ENCODE measurements at places on chromosomes 3 and 15.

DNA sequence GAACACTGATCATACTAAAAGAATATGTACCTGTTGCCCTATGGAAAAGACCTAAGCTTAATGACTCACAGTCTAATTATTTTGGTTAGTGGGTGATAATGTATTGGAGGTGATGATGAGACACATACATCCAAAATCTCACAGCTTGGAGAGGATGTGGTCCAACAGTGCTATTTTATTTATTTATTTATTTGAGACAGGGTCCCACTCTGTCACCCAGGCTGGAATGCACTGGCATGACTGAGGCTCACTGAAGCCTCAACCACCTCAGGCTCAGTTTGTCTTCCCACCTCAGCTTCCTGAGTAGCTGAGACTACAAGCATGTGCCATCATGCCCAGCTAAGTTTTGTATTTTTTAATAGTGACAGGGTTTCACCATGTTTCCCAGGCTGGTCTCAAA, 35.0 kb downstream of the LPP start:
- DNase-seq, result no peak

- no peak for DNase-seq
These were observed 32.4 kb downstream of the GJD2 start for GRCh38 chr15:34722439-34722836.

DNA sequence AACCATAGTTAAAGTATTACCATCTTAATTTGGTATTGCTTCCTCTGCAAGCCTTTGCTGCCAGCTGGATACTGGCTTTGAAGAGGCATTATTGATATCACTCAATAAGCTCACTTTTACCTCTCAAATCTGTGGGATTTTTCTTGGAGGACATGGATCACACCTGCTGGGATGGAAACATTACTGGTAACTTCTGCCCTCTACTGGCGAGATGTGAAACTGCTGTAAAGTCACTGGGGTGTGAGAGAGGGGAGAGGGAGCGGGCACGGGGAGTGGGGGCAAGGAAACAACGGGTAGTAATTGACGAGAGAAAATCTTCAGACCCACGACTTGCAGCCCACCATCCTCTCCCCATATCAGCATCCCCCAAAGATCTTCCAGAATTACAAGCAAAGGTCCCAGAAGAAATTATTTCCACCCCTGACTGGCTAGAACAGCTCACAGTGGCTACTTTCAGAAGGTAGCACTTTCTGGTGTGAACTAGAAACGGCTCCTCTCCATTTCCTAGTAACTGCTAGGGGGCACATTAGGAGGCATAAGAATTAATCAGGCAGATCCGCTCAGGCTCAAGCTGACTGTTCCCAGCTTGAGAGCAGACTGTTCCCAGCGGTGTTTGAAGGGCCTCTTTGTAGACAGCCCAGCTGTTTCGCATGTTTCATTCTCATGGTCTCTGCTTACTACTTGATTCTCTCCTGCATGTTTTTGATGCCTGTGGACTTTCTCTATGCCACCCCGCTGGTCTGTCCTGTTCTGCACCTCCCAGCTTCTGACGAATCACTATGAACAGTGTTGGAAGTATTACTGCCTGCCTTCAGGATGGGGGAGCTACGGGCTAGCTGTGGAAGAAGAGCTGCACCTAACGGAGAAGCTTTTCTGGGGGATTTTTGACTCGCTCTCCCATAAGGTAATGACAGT, 230.4 kb upstream of the CHRM5 start:
- DNase-seq, result peak; percentile 57

DNA sequence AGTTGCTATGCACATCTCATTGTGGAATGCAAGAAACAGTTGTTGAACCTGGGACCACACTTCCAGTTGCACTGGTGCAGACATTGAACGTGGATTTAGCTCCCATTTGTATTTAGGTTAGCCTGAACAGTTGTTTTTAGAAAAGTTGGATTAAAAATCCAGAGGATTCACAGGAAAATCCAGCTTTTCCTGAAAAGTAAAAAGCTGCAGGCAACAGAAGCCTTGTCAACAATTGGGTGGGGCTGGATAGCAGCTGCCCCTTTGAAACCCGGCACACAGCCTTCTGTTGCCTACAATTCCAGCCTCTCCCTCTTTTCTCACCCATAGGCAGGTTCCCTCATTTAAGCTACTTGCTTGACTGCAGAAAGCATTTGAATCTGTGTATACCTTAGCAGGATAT, 165.3 kb upstream of the TBL1XR1 start:
- no peak for DNase-seq

- DNase-seq, result no peak
These were observed 106.0 kb downstream of the KLHL25 start for GRCh38 chr15:85688711-85689110.

GRCh38 chr3:73045391-73045790, 16.1 kb upstream of the EBLN2 start:
- DNase-seq, result no peak

GRCh38 chr3:108221393-108221792, 831 bp downstream of the IFT57 start:
- no peak for DNase-seq

DNA sequence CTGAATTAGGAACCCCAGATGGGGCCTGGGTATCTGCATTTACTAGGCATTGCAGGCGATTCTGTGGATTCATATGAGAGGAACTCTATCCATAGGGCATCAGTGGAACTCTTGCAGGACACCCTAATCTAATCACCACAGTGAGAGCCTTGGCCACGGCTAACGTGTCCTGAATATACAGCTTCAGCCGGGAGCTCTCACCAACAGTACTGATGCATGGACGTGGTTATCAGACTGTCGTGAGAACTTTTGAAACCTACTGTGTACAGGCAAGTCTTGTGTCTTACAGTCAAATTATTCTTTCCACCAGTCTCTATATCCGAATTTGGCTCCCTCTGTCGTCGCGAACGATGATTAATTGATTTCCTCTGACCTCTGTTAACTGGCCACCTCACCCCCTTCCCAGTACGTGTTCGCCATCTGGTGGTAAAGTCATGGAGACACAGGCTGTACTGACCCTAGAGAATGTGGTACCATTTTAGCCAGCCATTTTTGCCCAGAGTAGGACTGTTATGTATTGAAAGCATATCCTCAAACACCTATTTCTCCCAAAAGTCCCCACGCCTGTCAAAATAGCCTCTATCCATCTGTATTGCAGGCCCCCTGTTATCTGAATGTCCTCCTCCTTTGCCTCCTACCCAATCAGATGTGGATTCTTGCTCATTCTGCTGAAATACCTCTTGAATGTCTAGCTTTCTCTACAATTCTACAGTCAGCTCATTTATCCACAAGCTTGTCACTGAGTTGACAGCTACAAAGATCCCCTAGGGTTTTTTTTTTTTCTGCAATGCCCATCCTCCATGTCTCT, 39.7 kb downstream of the GLDN start:
- DNase-seq, result peak; percentile 44

DNA sequence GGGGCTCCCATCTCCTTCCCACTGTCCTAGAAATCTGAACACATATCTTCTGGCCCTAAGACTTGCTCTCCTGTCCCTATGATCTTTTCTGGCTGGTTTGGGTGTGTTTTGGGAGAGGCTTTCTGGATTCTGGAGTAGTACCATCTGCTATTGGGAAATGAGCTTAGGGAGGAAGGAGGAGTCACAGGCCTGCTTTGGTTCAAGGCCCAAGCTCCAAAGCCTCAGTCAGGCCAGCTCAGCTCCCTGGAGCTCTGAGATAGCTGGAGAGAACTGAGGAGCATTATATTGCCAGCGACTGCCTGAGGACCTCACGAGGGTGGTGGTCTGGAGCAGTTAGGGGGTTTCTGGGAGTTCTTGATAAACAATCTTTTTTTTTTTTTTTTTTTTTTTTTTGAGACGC, 18.7 kb downstream of the RASGRF1 start:
- no peak for DNase-seq

- no peak for DNase-seq
These were observed 628.3 kb downstream of the ROBO1 start for GRCh38 chr3:79139395-79140068.

- no peak for DNase-seq
These were observed 11.0 kb upstream of the GABPB1 start for GRCh38 chr15:50365971-50366370.

DNA sequence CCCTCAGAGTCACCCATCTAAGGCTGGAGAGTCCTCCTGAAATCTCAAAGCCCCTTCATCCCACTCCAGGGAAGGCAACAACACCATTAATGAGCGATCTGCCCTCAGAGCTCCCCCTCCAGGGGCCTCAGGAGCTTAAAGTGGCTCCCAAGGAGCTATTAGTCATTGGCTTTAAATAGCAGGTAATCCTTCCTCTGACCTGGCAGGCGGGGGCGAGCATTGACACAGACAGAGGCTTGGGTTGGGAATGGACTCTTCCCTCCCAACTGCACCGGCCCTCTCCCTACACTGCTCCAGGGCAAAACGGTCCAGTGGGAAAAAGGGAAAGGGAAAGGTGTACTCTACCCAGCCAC, 1.4 kb downstream of the MFGE8 start:
- no peak for DNase-seq
